Stimulated activated CD8-positive, alpha-beta memory T cell treated with anti-CD3 and anti-CD28 coated beads, Interleukin-2, amount 100 ng/mL, for 1 hour (primary cell): ENCODE measurements at places on chromosomes 3 and 15.

DNA sequence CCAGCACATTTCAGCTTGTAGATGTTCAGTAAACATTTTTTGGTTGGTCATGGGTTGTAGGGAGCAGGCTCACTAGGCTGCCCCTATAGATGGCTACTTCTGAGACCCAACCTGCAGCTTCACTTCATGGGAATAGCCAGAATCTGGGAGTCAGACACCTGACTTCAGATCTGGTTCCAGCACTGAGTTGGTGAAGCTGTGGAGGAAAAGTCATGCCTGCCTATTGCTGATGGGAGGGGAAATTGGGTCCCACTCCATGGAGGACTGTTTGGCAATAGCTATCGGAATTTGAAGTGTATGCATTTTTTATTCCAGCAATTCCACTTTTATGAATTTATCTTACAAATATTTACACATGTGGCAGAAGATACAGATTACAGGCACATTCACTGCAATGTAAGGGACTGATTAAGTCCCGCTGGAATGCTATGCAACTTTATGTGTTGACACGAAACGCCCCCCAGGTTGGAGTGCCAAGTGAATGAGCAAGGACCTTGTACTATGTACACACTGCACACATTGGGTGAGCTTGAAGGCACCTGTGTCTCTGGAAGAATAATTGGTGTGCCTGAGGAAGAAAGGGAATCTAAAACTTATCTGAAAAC lies 7.8 kb upstream of the CCR1 start:
- no peak for DNase-seq

- no peak for DNase-seq
These were observed 55.1 kb downstream of the SETMAR start for GRCh38 chr3:4358273-4358672.

DNA sequence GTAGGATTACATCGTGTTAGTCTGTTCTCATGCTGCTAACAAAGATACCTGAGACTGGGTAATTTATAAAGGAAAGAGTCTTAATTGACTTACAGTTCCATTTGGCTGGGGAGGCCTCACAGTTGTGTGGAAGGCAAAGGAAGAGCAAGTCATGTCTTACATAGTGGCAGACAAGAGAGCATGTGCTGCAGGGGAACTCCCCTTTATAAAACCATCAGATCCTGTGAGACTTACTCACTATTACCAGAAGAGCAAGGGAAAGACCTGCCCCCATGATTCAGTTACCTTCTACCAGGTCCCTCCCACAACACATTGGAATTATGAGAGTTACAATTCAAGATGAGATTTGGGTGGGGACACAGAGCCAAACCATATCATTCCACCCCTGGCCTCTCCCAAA lies 3.4 kb downstream of the SLC25A26 start:
- DNase-seq, result no peak

DNA sequence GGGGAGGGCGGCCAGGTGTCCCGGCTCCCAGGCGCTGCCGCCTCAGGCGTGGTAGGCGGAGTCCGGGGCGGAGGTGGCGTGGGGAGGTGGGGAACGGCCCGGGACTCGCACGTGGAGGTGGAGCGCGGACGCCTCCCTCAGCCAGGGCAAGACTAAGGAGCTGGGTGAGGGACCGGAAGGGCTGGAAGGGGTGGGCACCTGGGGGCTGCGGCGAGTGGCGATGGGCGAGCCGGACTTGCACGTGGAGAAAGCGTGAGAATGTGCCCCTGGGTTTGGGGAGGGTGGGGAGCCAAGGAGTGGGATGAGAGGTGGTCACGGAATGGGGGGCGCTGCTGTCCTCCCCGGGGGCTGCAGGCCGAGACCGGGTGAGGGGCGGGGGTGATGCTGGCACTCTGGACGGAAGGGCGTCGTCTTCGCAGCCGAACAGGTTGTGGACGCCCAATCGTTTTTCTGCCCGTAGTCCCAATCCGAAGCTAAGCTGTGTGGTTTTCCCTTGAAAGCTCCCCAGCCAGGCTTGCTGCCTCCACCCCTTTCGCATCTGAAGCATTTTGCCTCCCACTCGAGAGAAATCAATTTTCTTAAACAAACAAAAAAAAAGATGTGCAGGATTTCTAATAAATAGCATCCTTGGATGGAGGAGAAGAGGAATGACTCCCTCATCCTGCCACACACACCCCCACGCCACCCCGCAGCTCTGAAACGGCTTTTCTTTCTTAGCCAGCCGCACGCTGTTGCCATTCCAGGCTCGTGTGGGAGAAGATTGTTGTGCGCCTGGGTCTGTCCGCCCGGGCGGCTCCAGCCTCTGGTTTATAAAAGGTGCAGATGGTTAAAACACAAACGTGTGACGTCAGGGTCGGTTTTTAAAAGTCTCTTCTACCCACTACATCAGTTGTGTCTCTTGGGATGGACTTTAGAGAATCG lies 62.5 kb upstream of the ANKRD28 start:
- DNase-seq, result no peak

DNA sequence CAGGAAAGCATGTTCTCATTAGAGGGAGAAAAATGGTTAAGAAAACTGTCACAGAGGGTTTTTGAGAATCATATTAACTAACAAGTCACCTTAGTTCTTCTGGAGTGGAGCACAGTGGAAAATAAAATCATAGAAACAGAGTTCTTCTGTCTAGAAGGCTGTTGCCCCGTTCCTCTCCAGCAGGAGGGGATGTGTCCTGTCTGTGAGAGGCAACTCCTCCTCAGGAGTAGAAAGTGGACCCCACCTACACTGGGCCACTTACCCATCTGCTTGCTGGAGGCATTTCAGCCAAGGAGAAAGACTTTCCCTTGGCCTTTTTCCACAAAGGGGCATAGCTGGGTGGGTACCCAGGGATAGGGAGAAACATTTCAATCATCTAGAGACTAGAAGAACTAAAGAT lies 106.6 kb downstream of the SSR3 start:
- DNase-seq, result peak; percentile 1

GRCh38 chr3:115630850-115631249 lies 7.5 kb downstream of the GAP43 start:
- no peak for DNase-seq

DNA sequence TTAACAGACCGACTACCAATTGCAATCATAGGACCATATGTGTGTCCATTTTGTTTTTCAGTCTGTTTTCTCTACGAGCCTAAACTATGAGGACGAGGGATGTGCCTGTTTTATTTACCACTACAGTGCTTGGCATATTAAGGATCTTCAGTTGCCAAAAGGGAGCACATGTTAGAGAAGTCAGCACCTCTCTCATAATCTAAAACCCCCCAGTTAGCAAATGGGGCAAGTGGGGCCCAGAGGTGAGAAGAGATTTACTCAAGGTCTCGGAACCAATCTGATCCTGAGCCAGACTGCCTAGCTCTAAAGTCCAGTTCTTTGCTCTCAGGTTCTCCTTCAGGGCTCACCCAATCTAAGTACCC lies 578 bp upstream of the PODXL2 start:
- no peak for DNase-seq

DNA sequence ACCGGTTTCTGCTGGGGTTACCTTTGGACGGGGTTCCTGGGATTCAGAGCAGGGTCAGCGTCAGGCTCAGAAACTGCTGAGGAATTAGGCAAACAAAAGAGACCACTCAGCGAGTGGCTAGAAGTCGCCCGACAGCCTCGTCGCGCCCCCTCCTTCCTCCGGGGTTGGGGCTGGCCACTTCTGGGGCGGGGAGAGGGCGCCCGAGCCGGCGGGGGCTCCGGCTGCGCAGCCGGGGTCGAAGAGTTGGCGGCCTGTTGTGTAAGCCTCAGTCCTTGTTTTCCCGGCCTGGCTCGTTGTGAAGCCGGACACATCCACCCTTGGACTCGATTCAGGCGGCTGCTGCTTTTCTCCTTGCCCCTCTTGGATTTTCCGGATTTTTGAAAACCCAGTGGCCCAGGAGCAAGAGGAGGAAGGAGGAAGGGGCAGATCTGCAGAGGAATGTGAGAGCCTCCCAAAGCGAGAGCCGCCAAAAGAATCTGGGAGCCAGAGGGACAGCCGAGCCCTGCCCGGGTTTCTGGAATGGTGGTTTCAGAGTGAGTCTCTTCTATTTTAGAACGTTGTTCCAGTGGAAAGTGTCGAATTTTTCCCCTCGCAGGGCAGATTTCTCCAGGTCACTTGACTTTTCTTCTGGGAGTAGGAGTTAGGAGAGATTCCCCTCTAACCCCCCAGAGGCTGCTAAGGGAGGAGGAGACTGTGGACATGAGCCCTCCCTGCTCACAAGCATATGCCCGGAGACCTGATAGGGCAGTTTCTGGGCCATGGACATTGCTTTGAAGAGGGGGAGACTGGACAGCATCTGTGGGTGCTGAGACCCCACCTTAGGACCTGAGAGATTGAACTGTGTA lies 666 bp downstream of the SNX33 start:
- DNase-seq, result no peak

DNA sequence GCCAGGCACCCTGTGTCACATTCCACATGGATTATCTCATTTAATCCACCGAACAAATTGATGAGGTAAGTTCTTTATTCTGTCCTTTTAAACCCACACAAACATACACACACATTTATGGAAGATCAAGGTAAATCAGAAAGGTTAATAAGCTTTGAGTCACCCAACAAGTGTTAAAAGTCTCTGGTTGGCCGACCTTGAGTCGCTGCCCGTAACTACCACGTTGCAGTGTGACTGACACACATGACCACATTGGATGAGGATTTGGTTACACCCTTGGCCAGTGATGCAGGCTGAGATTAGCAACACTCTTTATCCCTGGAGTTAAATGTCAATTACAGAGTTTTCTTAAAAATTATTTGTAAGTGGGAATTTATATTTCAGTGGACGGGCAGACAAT lies 19.2 kb downstream of the FOXP1 start:
- no peak for DNase-seq

DNA sequence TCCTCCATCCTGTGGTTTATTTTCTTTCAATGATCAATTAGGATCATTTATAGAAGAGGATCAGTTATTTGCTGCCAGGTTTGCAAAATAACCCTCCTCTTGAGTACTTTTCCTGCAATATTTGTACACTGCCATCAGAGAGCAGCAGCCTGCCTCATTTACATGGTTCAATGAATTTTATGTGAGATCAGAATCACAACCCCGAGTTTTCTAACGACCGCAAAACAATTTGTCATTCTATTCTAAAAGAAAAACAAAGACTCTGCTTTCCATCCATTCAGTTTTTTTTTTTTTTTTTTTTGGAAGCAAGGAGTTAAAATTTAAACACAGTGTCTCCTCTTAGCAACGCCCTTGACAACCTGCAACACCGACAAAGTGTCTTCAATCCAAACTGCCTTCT lies 146.9 kb downstream of the RAB11A start:
- no peak for DNase-seq

- DNase-seq, result no peak
These were observed 152.6 kb upstream of the UMPS start for GRCh38 chr3:124577494-124578167.

GRCh38 chr15:63794271-63794670 lies 39.5 kb downstream of the HERC1 start:
- DNase-seq, result no peak

DNA sequence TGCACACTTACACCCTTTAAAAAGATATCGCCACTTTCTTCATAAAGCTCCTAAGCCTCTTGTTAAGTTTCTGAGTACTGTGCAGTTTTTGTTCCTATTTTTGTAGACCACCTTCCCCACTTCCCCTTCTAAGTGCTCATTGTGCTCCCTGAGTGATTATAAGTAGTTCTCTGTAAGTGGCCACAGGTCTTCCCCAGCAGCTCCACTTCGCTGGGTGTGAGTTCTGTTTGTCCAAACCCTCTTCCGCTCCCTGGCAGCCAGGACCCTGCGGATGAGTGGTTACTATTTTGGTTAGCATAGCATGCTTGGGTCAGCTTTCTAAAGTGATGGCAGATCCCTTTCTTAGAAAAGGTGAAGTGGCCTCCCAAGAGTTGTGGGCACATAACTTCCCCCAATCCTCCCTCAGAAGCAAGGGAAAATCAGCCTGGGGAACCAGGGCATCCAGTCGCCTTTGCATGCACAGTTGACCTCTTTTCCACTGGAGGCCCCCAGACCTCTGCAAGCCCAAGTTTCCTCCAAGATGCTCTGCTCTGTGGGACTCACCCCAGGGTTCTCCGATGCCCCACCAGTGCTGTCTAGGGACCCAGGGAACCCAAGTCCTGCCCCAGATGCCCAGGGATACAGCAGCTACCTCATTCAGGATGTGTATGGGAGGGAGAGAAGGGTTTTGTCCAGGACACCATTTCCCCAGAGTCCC lies 69.6 kb downstream of the ATP10A start:
- DNase-seq, result no peak

- DNase-seq, result no peak
These were observed 241.7 kb upstream of the MDFIC2 start for GRCh38 chr3:70554170-70554569.

GRCh38 chr3:190862209-190863118 lies at the start of gene GMNC:
GMNC (minus strand) TSS chr3:190862694; CDS start chr3:190862615, 79 bp downstream.
- no peak for DNase-seq

GRCh38 chr3:114408736-114409670 lies 115.2 kb downstream of the TIGIT start:
- DNase-seq, result no peak

- DNase-seq, result no peak
These were observed 2.2 kb upstream of the CRTAP start for GRCh38 chr3:33111581-33111980.

- peak; percentile 25 for DNase-seq
These were observed 98.9 kb upstream of the TLE3 start for GRCh38 chr15:70196372-70197316.

- DNase-seq, result no peak
These were observed 256.5 kb downstream of the AGBL1 start for GRCh38 chr15:86336051-86336788.

DNA sequence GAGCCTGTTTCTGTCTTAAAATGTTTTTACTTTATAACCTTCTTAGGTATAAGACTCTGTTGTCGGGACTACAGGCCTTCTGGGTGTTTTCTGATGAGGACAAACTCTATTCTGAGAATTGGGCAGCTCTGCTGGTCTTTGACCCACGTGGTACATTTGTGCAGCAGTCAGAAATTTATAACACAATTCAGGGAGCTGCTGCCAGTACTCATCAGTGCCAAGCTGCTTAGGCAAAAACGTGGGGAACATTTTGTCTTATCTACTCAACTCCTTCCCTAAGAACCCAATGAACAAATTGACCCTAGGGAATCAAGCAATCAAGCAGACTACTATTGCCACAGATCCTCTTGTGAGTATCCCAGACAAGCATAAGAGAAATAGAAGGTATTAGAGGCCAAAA lies 180.7 kb upstream of the PDZRN3 start:
- DNase-seq, result no peak

DNA sequence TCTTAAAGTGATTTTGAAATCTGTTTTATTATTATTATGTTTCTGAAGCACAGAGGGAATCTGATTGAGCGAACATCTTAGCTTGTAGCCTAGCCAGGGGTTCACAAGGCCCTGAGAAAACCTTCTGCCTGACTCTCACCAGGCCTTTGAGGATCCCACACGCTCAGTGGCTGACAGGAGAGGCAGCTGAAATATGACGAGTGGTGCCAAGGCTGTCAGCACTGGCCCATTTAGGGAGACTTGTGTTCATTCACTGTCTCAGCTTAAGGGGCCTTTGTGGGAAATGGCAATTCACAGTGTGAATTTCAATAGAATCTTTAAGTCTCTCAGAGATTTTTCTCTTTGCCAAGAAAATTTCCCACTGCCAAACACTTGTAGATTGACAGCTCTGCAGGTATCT lies 770.9 kb downstream of the TUSC7 start:
- no peak for DNase-seq

GRCh38 chr3:30448450-30449289 lies 157.7 kb upstream of the TGFBR2 start:
- DNase-seq, result no peak

- DNase-seq, result no peak
These were observed 20.3 kb upstream of the LPP start for GRCh38 chr3:188133646-188134045.
